Large intestine (tissue), 12 donors: ENCODE measurements at places on chromosomes 7 and 10. TPM values are rescaled to one million over a fixed set of nuclear protein-coding genes. Genes with fewer than 3 reads are reported as not detected.

- DNase-seq: peak; percentile 58
Observed at GRCh38 chr7:102431617-102432298, 1.6 kb upstream of the ORAI2 start.

FRAT1 gene
- polyA plus RNA-seq: 5.6 TPM

DNA sequence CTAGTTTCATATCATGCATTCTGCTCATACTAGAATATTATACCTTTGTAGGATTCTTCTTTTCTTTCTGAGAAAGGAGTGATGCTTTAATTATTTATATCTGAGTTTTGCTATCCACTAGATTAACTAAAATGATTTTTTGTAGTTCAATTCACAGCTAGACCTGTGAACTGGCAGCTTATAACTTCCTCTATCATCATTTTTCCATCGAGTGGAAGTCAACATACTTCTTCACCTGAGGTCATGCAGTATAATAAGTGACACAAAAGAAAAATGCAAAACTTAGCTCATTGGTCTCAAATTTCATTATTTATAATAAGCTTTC is 8.0 kb downstream of the LRRN3 start:
- no peak for DNase-seq

HOXA1 gene
- polyA plus RNA-seq: 1.5 TPM

DNA sequence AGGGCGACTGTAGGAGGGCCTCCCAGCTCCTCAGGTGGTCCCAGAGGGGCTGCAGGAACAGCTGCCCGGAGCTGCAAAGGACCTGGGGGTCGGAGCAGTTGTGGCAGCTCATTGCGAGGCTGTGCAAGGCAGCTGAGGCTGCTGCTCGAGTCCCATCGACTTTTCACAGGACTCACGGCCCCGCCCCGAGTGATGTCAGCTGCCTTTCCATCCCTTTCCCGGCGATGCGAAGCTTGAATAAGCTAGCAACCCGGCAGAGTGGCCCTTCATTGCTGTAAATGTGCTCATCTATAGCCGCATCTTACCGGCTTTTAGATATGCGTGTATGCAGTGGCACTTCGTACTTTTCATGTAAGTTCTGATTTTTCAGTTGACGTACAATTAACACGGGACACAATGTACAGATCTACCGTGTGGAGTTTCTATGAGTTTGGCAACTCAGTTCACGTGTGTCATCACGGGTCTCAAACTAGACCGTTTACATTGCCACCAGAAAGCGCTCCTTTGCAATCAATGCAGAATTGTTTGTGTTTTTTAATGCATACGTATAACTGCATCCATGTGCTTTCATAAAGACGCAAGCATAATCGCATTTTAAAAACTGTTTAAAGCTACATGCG is at the start of gene CH25H:
Gene CH25H (minus strand): TSS at position 137 of the 620 bp plus-strand sequence. CDS start 25 bp downstream, at position 112.
- DNase-seq: peak; percentile 40

DNA sequence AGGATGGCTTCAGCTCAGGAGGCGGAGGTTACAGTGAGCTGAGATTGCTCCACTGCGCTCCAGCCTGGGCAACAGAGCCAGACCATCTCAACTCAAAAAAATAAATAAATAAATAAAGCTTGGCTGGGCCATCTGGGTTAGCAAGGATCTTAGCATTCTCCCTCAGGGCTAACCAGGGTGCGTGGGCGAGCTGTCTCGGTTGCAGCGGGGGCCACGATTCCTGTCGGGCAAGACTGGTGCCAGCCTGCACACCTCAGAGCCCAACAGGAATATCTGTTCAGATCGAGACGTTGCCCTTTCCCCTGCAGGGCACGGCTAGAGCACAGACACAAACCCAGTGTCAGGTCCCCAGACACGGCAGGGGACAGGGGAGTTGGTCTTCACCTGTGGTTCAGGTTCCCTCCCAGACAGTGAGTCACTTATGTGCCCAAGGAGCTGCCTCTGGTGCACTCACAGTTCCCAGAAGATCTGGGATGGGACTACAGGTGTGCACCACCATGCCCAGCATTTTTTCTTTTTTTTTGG is 75.5 kb upstream of the GTF2I start:
- DNase-seq: no peak

PTN gene
- polyA plus RNA-seq: 98.3 TPM

OR2A42 gene
- 0.34 TPM for polyA plus RNA-seq

POLR2J gene
- polyA plus RNA-seq: 50.7 TPM

GRCh38 chr10:42888504-42889095 is 106.0 kb downstream of the BMS1 start:
- DNase-seq: no peak

FFAR4 gene
- polyA plus RNA-seq: 0.51 TPM

GRCh38 chr10:50605951-50606270 is 17.8 kb downstream of the SGMS1 start:
- no peak for DNase-seq

CD36 gene
- polyA plus RNA-seq: 84.9 TPM

MEOX2 gene
- polyA plus RNA-seq: 3.3 TPM

GRCh38 chr10:422241-422640 is 267.2 kb downstream of the DIP2C start:
- DNase-seq: no peak

DNA sequence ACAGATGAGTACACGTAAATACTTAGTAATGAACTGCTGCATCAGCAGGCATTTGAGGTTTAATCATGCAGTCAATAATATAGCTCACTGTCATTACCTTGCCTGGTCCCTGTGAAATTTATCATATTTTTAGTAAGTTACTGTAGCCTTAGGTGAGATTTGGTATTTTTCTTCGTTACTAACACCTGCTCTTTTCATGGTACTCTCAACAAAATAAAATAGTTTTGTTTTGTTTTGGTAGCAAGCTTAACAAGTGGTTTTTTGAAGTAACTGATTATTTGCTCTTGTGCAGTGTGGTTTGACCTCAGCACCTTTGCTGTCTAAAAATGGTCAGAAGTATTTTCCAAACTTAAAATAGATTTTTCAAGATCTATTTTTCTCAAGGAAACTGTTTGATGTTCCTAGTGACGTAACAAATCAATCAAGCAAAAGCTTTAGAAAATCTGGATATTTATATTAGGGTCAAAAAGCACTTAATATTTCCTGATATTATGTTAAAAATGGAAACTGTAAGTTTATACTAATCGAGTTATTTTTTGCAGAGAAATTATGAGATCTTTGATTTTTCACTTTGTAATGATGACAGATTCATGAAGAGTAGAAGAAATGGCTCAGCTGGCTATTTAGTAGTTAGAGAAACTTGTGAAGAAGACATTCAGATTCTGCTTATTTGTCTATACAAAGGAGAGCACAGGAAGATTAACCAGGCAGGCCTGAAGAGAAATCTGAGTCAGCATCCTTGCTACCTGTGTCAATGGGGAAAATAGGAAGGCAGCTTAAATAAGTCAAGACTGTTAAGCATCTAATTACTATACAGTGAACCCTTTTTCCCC is 21.0 kb upstream of the RPA3 start:
- no peak for DNase-seq

GRCh38 chr10:62433901-62434300 is 59.7 kb downstream of the ZNF365 start:
- DNase-seq: no peak

GSTO1 gene
- 229 TPM for polyA plus RNA-seq

GRCh38 chr10:79505829-79506228 is 6.5 kb upstream of the EIF5AL1 start:
- DNase-seq: no peak
